ENCODE measurements at places on chromosomes 1 and 21. TPM values are rescaled to one million over a fixed set of nuclear protein-coding genes. Genes with fewer than 3 reads are reported as not detected.

CRP gene
- total RNA-seq: 0.22 TPM

TAS1R1 gene
- total RNA-seq: not detected

CAPZB gene
- total RNA-seq: 198 TPM

TRABD2B gene
- 5.0 TPM for total RNA-seq

PRMT2 gene
- total RNA-seq: 178 TPM

UMODL1 gene
- total RNA-seq: not detected

PTAFR gene
- total RNA-seq: 7.0 TPM

GJA9 gene
- not detected for total RNA-seq

ADGRB2 gene
- 5.2 TPM for total RNA-seq

TIAM1 gene
- total RNA-seq: 40.2 TPM

GPR3 gene
- total RNA-seq: 0.71 TPM

NID1 gene
- 87.6 TPM for total RNA-seq

TSSK3 gene
- 5.1 TPM for total RNA-seq

PPIAL4G gene
- total RNA-seq: not detected

RHOU gene
- total RNA-seq: 21.8 TPM

SLC25A34 gene
- total RNA-seq: 1.6 TPM

SPOCD1 gene
- total RNA-seq: 1.3 TPM

NHLH1 gene
- not detected for total RNA-seq

DEDD gene
- total RNA-seq: 34.3 TPM

CFHR2 gene
- not detected for total RNA-seq

GBP7 gene
- total RNA-seq: 0.13 TPM

CFAP74 gene
- total RNA-seq: 0.09 TPM

BSDC1 gene
- 83.1 TPM for total RNA-seq

SEC16B gene
- 4.8 TPM for total RNA-seq

LENEP gene
- not detected for total RNA-seq

XCL1 gene
- not detected for total RNA-seq

SPRR1B gene
- total RNA-seq: not detected

SLC35A3 gene
- 23.8 TPM for total RNA-seq

DISP1 gene
- total RNA-seq: 23.9 TPM

PADI4 gene
- 3.8 TPM for total RNA-seq

KLF17 gene
- total RNA-seq: not detected

PRDM2 gene
- 68.1 TPM for total RNA-seq

ARHGEF10L gene
- total RNA-seq: 34.3 TPM

LMX1A gene
- total RNA-seq: 0.22 TPM

MROH9 gene
- 0.31 TPM for total RNA-seq

C8B gene
- total RNA-seq: not detected

CD53 gene
- 40.0 TPM for total RNA-seq

ECM1 gene
- 19.7 TPM for total RNA-seq

FAM20B gene
- 81.2 TPM for total RNA-seq

STUM gene
- total RNA-seq: 7.8 TPM

TPTE gene
- not detected for total RNA-seq

TRIM67 gene
- 0.04 TPM for total RNA-seq

All from sciatic nerve (tissue), 2 donors.